NCI-H2171 (cell line): ENCODE measurements at places on chromosomes 3 and 15.

GRCh38 chr3:37198996-37199395, 24.6 kb upstream of the LRRFIP2 start:
- DNase-seq = no peak

- no peak for DNase-seq
These were observed 34.6 kb downstream of the EPHB3 start for GRCh38 chr3:184596233-184596632.

- no peak for DNase-seq
These were observed 8.0 kb downstream of the MUC13 start for GRCh38 chr3:124926426-124927101.

- no peak for DNase-seq
These were observed 723.4 kb downstream of the ZPLD1 start for GRCh38 chr3:103158183-103158582.

DNA sequence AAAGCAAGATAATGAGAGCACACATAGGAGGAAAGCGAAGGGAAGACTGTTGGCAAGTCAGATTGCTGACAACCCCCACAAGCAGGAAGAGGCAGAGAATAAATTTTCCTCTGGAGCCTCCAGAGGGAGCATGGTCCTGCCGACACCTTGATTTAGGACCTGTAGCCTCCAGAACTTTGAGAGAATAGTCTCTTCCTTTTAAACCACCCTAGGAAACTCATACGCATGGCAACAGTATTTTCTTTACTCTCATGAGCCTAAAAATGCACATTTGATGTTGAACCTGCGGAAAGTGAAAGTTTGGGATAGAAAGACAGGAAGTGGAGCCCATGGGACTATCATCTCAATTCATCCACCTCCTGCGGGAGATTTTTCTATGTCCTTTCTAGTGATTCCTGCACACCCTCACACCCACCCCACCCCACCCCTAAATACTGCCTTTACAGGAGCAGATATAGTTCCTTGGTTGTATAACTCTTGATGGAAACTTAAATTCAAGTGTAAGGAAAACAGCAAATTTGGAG, 116.7 kb upstream of the LPP start:
- no peak for DNase-seq

DNA sequence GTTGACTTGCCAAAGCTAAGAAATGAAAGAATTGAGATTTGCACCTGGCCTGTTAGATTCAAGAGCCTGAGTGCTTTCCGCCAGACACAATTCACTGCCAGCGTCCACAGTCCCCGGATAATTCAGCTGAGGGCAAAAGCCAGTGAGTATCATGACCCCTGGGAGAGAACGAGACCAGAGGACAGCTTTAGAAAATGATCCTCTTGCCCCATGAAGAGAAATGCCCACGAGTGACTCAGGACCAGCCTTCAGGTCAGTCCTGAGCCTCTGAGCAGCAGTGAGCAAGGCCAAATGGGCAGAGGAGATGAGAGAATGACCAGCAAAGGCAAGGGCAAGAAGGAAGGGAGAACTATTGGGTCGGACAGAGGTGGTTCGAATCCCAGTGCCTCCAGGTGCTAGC, 273.5 kb downstream of the FAM43A start:
- no peak for DNase-seq

DNA sequence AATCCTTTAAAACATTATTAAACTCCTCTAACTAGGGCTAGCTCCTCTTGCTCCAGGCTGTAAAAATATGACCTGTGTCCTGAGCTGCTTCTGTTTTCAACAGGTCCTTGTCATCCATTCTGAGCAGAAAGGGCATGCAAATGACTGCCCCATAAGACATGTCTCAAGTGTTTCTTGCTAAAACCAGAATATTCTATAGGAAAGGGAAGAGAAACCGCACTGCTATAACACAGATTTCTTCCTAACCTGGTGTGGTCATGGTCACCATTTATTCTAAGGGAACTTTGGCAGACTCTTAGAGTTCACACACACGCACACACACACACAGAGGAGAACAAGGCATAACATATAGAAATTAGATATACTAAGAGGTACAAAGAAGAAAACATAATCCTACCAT, 34.2 kb upstream of the B3GNT5 start:
- DNase-seq = no peak

DNA sequence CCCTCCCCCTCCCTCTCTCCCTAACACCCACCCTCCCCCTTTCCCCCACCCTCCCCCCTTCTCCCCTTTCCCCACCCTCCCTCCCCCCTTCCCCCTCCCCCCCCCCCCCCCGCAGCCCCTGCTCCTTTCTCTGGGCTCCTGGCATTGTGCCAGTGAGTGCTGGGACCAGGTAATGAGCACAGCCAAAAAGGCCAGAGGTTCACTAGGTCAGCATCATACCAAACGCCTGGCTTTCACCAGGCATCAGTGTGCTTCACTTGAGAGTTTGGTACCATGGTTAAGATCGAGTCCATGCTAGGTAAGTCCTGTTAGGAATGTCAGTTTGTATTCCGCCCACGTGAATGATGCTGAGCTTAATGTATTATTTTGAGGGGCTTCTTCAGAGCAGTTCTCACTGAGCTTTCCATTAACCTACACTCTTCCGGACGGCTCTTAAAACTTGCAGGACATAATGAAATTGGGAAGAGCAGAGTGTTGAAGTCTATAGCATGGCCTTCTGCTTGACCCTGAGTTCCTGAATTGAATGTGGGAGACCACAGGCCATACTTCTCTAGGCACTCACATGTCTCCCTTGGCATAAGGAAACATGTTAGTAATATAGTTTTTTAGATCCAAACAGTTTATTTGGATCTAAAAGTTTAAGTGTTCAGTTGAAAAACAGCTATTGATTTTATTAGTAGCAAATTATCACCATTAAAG, 45.6 kb downstream of the SENP2 start:
- DNase-seq = no peak

- DNase-seq = no peak
These were observed 16.0 kb downstream of the TMEM44 start for GRCh38 chr3:194617143-194617671.

- no peak for DNase-seq
These were observed 148.6 kb downstream of the MEIS2 start for GRCh38 chr15:36951731-36952247.

DNA sequence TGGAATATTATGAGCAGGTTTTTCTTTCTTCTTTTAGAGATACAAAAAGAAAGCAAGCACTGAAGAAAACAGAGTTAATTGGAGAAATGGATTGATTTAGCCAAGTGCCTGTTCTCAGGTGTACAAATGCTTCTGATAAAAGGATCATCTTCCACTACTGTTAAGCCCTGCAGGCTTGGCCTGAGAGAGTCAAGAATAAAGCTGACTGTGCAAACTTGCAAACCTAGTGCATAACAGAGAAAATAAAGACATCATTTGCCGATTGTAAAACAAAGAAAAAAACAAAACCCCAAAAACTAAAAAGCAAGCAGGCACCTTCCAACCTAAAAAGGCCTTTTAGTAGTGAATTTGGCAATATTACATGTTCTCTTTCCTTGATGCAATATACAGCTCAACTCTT, 78.0 kb upstream of the CCDC80 start:
- no peak for DNase-seq

DNA sequence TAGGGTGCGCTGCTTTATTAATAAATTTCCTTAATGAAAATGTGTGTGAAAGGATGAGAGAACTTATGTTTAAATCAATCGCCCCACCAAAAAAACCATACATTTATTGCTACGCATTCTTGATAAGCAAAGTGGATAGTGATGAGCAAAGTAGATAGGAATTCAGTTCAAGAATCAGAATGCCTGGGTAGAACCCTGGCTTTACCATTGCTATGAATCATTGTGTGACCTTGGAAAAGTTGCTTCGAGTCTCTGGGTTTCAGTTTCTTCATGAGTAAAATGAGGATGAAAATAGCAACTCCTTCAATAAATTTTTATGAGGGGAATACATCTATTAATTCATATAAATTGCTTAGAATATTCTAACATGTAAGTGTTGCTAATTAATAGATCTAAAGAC, 2.6 kb upstream of the ALCAM start:
- no peak for DNase-seq

GRCh38 chr15:47294765-47295259, 422.5 kb upstream of the SEMA6D start:
- DNase-seq = no peak

DNA sequence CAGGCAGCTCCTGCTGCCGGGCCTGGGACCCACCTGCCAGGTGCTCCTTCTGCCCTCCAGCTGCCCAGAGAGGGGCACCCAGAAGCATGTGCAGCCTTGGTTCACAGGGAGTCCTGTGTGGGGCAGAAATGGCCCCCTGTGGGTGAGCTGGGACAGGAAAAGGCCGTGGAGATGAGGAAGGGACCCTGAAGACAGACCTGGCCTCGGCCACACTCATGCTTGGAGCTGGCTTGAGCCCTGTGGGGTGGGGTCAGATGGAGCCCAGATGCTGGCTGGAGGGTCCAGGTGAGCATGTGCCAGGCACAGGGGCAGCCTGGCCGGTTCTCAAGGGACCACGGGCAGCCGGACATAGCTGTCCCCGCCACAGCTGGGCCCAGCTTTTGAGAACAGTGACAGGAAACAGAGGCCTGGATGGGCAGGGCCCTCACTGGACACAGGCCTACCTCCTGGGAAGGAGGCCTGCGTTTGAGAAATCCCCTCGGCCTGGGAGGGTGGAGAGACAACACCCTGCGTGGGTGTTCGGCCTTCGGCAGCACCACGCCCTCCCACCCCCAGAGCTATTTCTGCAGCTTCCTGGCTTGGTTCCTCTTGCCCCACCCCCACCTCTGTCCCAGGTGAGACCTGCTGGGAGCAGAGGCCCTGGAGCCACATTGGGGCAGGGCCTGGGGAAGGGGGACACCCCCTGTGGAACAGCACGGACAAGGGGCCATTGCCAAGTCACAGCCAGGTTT, 132.6 kb upstream of the MEF2A start:
- no peak for DNase-seq

- no peak for DNase-seq
These were observed 7.9 kb downstream of the VIPR1 start for GRCh38 chr3:42510325-42510724.

GRCh38 chr15:69908590-69909420, 188.9 kb downstream of the TLE3 start:
- DNase-seq = no peak

GRCh38 chr15:50066666-50067065, 52.4 kb downstream of the ATP8B4 start:
- no peak for DNase-seq

DNA sequence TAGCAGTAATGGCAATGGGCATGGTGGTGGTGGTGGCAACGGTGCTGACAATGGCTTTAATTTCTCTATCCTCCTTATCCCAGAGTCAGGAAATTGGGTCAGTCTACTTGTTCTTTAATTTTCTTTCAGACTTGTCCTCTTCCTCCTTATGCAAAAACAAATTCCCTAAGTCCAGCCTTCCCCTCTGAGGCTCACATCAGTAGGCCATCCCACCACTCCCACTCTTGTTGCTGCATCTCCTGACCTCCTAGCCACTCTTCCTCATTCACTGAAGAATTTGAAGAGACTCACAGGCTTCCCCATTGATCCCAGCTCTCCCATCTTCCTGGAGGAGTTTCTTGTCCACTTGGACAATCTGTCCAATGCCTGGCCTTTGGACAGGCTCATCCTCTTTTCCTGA, 19.9 kb downstream of the DNAJB8 start:
- DNase-seq = no peak

DNA sequence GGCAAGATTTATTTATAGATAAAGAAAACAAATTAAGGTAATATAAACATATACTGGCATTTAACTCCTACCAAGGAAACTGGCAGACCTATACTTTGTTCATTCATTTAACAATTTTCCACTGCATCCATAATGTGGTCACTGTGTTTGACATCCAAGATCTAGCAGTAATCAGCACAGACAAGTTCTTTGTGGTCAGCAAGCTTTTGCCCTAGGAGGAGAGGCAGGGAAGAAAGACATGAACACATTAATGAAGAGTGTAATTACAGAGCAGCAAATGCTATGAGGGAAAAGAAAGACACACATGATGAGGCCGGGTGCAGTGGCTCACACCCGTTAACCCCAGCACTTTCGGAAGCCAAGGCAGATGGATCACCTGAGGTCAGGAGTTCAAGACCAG, 34.4 kb downstream of the SUCLG2 start:
- no peak for DNase-seq

GRCh38 chr15:63708126-63708772, 111.1 kb downstream of the FBXL22 start:
- no peak for DNase-seq

DNA sequence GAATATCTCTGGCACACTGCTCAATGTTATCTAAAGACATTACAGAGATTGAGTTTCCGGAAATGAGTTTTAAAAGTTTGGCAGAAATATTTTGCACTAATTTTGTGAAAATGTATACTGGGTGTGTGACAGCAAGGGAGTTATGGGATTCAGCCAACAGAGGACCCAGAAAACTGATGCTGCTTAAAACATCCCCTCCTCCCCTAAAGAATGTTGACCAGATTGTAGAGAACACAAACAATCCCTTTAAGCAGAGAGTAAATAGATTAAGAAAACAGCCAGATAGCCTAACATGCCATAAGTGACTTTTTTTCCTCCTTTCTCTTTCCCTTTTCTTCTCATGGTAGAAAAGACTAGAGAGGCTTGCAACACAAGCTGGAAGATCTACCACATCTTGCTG, 928.0 kb upstream of the ALCAM start:
- no peak for DNase-seq

DNA sequence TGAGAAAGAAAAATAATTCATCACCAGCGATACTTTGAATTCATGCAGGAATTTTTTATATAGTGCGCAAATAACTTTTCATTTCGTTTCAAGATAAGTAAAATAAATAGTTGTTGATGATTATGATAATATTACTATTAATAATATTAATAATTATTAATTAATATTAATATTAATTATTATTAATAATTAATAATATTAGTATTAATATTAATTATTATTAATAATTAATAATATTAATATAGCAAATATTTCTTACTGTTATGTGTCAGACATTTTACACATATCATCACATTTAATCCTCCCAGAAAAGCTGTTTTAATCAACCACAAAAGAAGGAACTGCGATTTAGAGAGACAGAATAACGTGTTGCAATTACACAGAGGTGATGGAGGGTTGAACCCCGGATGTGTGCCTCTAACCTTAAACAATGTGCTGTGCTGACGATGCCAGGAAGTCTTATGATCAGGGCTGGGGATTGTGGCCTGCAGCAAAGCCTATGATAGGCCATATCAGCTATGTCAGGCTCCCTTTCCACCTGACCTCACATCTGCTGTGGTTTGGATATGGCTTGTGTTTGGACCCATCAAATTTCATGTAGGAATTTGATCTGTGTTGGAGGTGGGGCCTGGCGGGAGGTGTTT, 263.5 kb upstream of the NR2F2 start:
- DNase-seq = no peak

GRCh38 chr3:158419820-158420653, 151.0 kb upstream of the MLF1 start:
- DNase-seq = no peak

DNA sequence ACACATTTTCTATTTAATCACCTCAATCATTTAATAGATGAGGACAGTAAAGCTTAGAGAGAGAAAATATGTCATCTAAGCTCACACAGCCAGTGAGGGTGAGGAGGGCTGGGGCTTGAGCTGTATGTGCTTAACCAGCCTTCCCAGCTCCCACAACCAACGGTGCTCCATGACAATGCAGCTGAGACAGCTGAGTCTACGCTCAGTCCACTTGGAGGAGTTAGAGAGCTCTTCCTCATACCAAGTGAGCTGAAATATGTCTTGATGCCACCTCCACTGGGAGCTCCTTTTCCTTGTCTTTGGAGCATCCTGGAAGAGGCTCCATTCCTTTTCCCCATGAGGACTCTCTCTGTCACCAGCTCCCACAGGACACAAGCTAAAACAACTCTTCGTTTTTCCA, 9.3 kb downstream of the HOMER2 start:
- no peak for DNase-seq

GRCh38 chr3:129448186-129448895, 8.3 kb downstream of the IFT122 start:
- no peak for DNase-seq
